ENCODE measurements at places on chromosomes 5 and 9.

GRCh38 chr5:125109816-125110215, 363.4 kb upstream of the ZNF608 start:
- DNase-seq, result no peak

- no peak for DNase-seq
Observed at GRCh38 chr5:150618163-150618562, 22.3 kb upstream of the SYNPO start.

- DNase-seq, result no peak
Observed at GRCh38 chr9:125887172-125887571, 140.0 kb downstream of the PBX3 start.

- DNase-seq, result no peak
Observed at GRCh38 chr9:124803911-124804310, 27.0 kb downstream of the OLFML2A start.
